Activated CD4-positive, CD25-positive, alpha-beta regulatory T cell (primary cell): ENCODE measurements at places on chromosomes 5 and 9.

GRCh38 chr5:154002093-154002492, 36.6 kb downstream of the FAM114A2 start:
- DNase-seq = no peak

DNA sequence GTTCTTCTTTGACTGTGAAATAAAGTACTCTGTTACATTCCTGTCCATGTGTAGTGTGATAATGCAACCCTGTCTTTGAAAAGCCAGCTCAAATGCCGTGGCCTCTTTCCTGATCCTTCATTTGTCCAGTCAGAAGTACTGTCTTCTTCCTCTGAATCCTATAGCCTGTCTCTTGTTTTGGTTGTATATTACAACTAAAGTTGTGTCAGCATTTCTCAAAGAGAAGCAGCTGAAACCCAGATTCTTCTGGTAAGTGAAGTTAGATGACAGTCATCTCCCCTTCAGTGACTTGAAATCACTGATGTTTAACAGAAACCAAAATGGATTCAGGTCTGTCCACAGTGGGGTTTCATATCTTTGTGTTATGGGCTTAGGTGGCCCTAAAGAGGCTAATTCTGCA, 196.2 kb downstream of the PCSK1 start:
- no peak for DNase-seq

DNA sequence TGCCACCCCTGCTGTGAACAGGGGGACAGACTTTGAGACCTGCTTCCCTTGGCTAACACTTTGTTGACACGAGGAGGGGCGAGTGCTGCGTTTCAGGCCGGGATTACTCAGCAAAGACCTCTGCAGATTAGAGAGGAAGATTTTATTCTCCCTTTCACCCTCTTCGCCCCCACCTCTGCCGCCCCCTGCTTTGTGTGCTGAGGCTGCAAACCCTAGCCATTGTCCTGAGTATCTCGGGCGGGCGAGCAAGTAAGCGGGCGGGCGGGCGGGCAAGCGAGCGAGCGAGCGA, 6.0 kb downstream of the ISL1 start:
- DNase-seq = no peak

DNA sequence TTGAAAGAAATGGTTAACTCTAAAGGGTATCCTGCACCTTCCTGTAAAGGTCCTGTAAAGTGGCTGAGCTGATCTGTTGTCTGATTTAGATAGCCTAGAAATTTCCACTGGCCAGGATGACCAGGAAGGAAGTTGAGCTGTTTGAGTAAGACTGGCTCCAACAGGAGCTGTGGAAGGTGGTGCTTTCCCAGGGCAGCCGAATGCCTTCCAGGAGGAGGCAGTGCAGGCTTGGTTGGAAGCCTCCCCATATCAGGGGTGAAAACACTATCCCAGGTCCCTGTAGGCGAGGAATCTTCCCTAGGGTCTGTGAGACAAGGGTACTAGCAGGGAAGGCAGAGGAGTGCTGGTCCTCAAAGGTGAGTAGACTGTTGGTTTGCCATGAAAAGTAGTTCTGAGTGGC, 98.4 kb downstream of the LIX1 start:
- DNase-seq = no peak

DNA sequence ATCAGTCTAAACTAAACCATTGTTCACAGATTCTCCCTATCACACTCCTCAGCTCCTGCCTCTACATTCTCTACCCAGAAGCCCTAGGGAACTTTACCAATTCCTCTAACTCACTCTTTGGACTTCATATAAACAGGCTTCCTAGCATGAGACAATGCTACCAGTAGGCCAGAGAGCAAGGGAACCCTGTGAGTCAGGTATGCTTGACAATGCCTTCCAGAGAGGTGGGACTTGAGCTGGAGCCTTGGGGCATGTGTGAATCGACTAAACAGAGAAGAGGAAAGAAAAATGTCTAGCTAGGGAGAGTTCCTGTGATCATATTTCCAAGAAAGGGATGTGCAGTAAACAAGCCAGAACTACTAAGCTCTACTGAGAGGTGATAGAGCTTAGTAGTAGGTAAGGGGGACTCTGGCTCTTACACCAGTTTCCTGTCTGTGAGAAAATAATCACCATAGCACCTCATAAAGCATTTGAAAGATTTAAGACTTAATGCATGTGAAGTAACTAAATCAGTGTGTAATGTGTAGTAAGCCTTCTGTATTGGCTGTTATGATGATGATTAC, 6.4 kb upstream of the RFK start:
- DNase-seq = no peak
